Activated CD8-positive, alpha-beta memory T cell treated with anti-CD3 and anti-CD28 coated beads, Interleukin-2, amount 10 ng/mL, durations not matched to agents 7 days and 5 days (primary cell): ENCODE measurements at places on chromosomes 5 and 9.

DNA sequence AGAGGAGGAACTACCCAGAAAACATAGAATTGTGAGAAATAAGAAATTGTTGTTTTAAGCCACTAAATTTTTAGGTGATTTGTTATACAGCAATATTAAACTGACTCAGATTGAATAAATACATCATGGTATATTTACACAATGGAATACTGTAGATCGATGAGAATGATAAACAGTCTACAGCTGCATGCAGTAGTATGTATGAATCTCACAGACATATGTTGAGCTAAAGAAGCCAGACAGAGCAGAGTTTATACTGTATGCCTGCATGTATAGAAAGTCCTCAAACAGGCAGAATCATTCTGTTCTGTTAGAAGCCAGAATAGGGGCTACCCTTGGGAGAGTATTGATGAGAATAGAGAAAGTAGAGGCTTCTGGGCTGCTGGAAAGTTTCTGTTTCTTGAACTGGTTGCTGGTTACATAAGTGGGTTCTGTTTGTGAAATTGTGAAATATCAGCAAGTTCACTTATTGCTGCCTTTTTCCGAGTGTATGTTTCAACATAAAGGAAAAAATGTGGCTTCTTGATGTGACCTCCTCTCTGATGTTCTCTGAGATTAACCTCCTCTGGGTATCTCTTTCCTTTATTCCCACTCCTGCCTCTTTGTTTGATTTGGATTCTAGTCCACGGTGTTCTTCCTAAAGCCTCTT is 9.6 kb downstream of the KIAA1958 start:
- DNase-seq = no peak

GRCh38 chr9:7286101-7286500 is 513.5 kb downstream of the DMAC1 start:
- DNase-seq = no peak

DNA sequence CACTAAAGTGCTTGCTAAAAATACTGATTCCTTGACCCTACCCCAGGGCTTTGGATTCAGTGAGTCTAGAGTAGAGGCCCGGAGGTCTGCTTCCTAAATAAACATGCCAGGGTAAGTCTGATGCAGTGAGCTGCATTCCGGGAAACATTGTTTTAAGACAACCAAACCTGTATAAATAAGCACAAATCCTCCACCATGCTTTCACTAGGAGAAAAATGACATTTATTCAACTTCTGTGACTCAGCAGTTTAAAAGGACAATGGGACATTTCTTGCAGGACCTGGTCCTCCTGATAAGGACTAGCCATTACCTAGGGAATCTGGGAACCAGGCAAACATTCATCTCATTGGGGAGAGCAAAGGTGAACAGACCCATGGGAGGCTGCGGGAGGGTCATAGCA is 335.3 kb downstream of the MLLT3 start:
- no peak for DNase-seq

GRCh38 chr5:148791334-148791667 is 35.1 kb upstream of the ADRB2 start:
- DNase-seq = peak; percentile 78

DNA sequence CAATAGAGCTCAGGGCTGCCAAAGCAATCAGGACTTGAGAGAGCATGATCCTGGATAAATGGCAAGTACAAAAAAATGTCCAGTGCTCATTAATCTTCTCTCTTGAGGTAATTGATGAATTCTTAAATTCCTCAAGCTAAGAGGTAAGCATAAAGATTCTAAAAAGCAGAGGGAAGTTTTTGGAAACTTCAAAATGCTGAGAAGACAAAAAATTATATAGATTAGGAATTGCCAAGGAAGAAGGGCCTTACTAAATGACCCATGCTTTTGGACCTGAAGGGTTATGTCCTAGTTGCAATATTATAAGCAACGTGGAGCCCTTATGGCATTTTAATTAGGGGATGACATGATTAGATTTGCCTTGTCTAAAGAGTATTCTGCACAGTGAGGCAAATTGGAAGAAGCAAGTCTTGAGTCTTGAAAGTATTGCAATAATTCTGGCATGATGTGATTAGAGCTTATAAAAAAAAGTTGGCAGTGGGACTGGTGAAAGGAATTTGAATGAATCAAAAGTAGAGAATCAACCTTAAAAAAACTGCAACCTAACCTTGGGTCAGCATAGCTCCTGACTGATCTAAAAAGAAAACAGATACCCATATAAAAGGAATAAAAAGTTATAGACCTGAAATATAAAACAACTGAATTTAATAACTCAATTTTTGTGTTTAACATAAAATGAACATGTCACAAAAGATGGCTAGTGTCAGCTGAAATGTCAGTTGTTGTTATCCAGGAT is 323.8 kb upstream of the ARRDC3 start:
- no peak for DNase-seq

- DNase-seq = no peak
These were observed 97.5 kb downstream of the HSPA4 start for GRCh38 chr5:133149345-133149744.

DNA sequence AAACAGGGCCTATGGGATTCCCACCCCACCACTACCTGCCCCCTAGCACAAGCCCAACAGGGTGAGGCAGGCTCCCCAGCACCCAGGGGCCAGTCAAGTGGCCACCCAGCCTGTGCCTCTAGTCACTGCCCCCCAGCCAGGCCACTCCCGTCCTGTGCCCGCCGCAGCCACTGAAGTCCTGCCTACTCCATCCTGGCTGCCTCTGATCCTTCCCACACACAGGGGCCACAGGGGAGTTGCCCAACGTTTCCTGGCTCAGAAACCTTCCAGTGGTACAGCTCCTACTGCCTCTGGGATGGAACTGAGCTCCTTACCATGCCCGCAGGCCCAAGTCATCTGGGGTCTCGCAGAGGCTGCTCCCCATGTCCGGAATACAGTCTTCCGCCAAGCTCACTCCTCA is 70.2 kb upstream of the STXBP1 start:
- DNase-seq = no peak

DNA sequence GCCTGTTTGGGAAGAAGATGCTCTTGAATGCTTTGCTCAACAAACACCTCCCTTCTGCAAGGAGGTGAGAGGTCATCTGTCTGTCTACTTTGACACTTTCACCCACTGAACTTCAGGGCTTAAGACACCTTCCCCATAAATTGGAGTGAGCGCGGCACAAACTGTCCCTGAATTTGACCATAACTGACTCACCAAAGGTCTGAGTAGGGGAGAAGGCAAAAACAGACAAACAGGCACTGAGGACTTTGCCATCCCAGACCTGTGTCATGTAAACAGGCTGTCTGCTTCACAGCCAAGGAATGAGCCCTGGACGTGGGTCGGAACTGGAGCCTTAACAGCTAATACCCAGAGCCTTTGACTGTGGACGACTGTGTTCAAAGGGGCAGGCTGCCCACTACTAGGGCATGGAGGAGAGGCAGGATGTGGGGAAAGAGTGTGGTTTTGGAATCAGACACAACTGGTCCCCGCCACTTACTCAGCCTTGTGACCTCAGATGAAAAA is 320.9 kb upstream of the KLF4 start:
- no peak for DNase-seq

GRCh38 chr5:128470663-128471062 is 67.4 kb downstream of the FBN2 start:
- no peak for DNase-seq

DNA sequence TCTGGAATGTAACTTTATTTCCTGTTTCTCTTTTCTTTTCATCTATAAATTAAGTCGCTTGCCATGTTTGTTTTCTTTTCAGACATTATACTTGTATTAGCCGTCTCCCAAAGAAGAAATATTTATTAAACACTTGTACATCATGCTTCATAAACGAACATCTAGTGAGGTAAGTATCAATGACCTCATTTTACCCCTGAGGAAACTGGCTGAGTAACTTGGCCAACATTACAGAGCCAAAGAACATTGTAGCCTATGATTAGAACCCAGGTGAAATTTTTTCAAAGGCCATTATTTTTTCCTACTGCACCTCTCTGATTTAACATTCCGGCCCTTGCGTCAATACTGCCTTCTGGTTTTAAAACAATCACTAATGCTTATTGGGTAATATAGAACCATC is 4.2 kb downstream of the FREM1 start:
- no peak for DNase-seq

- no peak for DNase-seq
These were observed 9.5 kb downstream of the SLC35A4 start for GRCh38 chr5:140574165-140574564.

GRCh38 chr9:94779031-94779430 is 52.5 kb downstream of the AOPEP start:
- DNase-seq = no peak

GRCh38 chr5:180787711-180788431 is 14.7 kb downstream of the MGAT1 start:
- no peak for DNase-seq

DNA sequence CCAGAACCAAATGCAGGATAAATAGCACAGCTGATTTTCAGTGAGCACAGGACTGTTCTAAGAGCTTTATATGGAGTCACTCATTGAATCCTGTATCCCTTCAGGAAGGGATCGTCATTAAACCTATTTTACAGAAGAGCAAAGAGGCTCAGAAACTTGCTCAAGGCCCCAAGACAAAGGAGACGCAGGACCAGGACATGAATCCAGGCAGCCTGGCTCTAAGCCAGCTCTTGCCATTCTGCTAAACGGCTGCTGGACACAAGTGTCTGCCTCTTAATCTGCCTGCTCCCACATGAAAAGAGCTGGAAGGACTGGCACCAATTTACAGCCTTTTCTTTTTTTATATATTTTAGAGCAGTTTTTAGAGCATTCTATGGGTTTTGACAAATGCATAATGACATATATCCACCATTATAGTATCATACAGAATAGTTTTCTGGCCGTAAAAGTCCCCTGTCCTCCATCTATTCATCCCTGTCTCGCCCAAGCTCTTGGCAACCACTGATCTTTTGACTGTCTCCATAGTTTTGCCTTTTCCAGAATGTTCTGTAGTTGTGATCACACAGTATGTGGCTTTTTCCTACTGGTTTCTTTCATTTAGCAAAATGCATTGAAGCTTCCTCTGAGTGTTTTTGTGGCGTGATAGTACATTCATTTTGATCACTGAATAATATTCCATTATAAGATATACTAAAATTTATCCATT is 37.5 kb downstream of the RETREG1 start:
- DNase-seq = no peak

DNA sequence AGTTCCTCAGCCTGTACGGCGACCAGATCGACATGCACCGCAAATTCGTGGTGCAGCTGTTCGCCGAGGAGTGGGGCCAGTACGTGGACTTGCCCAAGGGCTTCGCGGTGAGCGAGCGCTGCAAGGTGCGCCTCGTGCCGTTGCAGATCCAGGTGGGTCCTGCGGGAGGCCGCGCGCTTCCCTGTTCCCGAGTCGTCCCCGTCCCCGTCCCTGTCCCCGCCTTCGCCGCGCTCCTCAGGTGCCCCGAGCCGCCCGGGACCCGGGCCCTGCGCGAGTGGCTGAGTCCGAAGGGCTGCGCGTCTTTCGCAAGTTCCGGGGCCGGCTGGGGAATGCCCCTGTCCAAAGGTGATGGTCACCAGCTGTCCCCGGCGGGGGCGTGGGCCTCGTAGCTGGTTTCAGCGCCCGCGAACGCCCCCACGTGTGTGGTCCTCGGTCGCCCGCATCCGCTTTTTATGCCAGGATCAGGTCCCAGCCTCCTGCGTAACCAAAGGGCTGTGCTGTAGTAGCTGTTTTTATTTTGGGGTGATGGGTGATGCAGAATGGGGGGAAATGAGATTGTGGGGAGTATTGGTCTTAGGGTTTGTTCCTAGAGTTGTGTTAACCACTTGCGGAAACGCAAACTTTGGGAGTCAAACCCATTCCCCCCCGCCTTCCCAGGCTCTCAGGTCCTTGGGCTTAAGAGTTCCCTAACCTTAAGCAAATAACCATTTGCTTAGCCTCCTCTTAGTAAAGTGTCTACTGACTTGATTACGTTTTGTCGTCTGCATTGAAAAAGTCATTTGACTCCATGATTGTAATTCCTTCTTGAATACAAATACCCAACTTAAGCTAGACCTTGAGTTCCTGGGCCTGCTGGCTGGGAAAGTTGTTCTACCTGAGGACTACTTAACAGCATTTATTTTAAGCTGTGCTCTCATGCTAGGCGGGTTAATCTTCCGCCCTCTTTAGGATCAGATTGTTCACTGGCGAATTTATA is 663 bp downstream of the ISOC1 start:
- peak; percentile 72 for DNase-seq

- no peak for DNase-seq
These were observed 10.2 kb downstream of the CTNNAL1 start for GRCh38 chr9:109003116-109003515.

DNA sequence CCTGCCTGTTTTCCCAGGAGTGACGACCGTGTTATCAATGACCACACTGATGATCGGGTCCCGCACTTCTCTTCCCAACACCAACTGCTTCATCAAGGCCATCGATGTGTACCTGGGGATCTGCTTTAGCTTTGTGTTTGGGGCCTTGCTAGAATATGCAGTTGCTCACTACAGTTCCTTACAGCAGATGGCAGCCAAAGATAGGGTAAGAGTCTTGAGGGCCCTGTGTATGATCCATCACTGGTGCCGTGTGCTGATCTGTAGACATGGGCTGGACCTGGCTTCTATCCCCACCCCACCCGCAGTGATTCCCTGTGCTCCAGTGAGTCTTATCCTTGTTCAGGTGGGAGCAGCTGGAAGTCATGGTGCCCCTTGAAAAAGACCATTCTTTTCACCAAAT is 26.0 kb downstream of the GABRP start:
- DNase-seq = no peak

GRCh38 chr5:177966009-177966838 is 29.8 kb downstream of the PROP1 start:
- DNase-seq = no peak

DNA sequence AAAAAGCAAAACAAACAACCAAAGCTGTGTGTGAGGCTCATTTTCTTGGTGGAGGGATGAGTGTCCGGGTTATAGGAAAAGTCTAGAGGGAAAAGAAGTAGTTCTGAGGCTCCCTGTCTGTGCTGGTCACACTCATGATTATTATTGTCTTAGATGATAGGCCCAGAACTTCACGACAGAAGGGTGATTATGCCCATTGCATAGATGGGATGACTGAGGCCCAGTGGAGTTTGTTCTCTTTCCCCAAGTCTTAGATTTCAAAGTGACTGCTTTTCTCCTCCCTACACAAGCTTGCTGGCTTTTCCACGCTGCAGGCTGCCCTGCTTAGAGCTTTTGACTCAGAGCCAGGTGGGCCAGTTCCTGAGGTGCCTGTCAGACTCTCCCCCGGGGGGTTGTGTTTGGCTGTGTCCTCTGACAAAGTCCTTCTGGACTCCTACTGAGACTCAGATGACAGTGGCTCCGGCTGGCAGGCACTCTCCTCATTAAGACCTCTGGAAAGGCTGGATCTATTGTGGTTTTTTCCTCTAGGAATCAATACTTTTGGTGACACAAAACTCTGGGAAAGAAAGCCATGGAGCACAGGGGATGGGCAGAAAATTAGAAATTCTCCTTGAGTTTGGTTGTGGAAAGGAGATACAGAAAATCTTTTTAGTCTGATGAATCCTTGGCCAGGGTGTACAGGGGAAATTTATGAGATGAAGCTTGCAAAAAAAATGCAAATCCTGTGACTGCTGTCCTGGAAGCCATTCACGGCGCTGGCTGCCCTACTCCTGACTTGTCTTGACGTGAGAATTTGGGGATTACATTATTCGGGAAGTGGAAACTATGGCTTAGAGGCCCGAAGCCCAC is 120.9 kb downstream of the NSG2 start:
- DNase-seq = no peak

GRCh38 chr5:128197896-128198522 is 114.4 kb downstream of the SLC12A2 start:
- DNase-seq = no peak

- no peak for DNase-seq
These were observed 23.0 kb downstream of the EPB41L4B start for GRCh38 chr9:109297899-109298298.
